Stimulated activated CD4-positive, alpha-beta T cell treated with anti-CD3 and anti-CD28 coated beads, Interleukin-2, amount 100 ng/mL, for 4 hours (primary cell): ENCODE measurements at places on chromosomes 7 and 10.

GRCh38 chr10:29841724-29842649 is 207.2 kb upstream of the SVIL start:
- DNase-seq, result no peak

DNA sequence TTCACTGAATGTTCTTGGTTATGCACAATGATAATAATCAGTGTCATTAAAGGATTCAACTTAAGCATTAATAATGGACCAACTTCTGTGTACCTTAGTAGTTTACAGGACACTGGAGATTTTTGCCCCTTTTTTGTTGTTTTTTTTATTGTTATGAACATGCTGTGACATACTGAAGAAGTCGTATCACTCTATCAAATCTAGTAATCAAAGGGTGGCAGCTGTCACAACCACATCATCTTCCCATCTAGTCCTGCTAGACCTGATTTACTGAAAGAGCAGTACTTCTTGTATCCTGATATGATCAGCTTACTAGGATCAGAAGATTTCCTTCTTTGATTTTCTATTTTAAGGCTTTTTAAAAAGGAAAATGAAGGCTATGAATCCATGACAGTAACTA is 504.6 kb upstream of the CELF2 start:
- no peak for DNase-seq

DNA sequence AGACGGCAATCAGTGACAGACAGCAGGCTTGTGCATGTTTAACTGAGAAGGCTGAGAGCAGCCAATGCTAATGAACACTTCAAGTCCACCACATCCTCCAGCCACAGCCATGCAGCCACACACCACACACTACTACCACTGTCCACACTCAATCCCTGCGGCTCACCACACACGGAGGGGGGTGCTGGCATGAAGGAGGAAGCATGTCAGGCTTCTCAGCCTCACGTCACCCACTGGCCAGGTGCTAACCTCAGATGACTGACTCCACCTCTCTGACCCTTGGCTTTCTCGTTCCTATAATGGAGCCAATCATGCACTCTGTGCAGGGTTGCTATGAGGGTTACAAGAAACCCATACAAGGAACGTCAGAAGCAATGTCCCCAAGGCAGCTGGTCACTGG is 165.4 kb upstream of the RNF32 start:
- DNase-seq, result no peak

GRCh38 chr10:109961174-109962001 is 38.1 kb upstream of the XPNPEP1 start:
- DNase-seq, result no peak

DNA sequence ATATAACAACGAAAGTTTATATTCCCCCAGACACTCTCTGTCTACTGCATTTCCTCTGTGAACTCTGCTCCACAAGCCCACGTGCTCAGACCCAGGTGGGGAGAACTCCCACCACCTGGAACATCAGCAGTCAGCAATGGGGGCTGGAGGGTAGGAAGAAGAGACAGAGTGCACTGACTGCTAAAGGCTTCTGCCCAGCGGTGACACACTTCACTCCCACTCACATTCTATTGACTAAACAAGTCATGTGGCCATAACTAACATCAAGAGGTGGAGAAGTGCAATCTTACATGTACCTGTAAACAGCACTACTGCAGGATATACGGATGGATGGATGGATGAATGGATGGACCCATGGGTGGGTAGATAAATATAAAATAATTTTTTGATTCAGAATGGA is 122.2 kb downstream of the MPP7 start:
- DNase-seq, result peak; percentile 23

- DNase-seq, result no peak
Measured at GRCh38 chr7:54961391-54961790, 57.4 kb upstream of the EGFR start.

DNA sequence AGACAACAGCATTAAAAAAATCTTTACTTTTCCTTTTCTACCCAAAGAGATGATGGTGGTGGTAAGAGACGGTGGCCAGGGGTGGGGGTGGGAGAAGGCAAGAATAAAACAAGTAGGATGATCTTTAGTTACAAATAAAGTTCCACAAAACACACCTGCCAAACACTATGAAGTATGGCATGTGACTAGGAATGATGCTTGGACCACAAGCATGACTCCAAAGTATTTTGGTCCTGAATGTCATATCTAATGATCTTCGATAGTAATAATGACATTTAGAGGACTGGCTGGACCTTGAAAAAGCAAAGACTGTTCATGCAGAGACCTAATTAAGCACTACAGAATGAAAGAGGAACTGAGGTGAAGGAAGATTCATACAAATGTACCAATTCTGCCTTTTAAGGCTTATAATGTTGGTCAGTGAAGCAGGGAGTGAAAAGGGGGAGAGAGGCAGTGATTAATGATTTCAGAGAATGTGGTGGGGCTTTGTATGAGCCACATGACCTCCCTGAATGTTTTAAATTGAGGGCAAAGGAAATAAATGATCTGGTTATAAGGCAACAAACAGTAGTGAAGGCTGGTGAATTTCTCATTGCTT is 29.6 kb upstream of the DKK1 start:
- DNase-seq, result no peak

GRCh38 chr10:133378251-133379096 is 588 bp upstream of the PAOX start:
- no peak for DNase-seq

DNA sequence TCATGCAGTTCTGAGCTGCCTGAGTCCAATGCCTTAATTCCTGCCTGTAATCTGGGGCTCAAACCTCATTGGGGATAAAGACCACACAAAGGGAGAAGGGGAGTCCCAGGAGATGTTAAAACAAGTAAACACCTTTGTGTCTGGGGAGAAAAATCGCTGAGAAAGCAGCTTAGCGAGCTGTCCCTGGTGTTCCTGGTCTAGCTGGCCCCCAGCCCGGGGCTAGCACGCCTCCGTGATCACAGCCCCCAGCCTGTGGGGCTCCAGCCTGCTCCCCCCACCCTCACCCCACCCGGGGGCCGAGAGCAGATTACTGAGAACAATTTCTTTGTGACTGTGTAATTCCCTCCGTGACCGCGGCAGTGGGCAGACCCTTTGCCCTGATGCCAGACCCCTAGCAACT is 24.8 kb downstream of the DPCD start:
- DNase-seq, result no peak

DNA sequence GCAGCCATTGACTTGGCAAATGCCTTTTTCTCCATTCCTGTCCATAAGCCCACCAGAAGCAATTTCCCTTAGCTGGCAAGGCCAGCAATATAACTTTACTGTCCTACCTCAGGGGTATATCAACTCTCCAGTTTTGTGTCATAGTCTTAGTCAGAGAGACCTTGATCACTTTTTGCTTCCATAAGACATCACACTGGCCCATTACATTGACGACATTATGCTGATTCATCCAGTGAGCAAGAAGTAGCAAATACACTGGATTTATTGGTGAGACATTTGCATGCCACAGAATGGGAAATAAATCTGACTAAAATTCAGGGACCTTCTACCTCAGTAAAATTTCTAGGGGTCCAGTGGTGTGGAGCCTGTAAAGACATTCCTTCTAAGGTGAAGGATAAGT is 649.7 kb upstream of the ANKRD30A start:
- DNase-seq, result no peak

- DNase-seq, result no peak
Measured at GRCh38 chr7:2138146-2138765, 94.5 kb downstream of the MAD1L1 start.

DNA sequence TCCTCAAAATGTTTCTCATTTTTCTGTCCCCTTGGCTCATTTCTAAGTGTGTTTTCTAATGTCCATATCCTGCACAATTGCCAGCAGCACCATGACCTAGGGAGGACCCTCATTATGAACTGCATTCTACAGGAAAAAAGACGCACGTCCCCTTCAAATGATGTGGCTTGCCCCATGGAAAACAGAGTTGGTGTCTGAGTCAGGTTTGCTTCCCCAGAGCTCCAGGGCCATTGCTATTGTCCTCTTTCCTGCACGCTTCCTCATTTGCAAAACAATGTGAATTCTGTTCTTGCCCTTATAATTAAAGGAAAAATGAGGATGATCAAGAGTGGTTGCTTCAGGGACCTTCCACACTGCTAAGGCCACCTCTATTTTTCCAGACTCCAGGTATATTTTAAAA is 14.7 kb upstream of the ASB4 start:
- DNase-seq, result no peak

GRCh38 chr10:11693376-11693775 is 48.8 kb upstream of the ECHDC3 start:
- DNase-seq, result no peak

GRCh38 chr10:22466763-22467334 is 121.6 kb downstream of the SPAG6 start:
- DNase-seq, result no peak

GRCh38 chr7:4842319-4843064 is 19.3 kb downstream of the PAPOLB start:
- DNase-seq, result no peak

DNA sequence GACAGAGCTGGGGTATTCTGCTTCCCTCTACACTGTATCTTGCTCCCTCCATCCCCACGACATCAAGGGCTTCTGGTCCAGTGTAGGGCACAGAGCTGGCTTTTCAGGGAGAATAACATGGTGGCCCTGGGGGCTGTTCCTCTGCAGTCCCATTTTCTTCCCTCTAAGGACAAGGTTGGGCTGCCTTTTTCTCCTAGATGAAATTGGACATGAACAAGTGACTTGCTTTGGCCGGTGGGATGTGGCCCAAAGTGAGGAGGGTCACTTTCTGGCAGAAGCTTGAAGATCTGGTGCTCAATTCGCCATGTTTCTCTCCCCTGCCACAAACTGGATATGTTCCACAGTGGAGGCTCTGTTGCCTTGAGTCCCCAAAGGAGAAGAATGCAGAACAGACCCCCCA is 235.7 kb downstream of the EMX2 start:
- no peak for DNase-seq

GRCh38 chr7:7821517-7821916 is 103.1 kb upstream of the RPA3 start:
- DNase-seq, result no peak

- no peak for DNase-seq
Measured at GRCh38 chr10:132341017-132341416, 9.0 kb downstream of the LRRC27 start.

DNA sequence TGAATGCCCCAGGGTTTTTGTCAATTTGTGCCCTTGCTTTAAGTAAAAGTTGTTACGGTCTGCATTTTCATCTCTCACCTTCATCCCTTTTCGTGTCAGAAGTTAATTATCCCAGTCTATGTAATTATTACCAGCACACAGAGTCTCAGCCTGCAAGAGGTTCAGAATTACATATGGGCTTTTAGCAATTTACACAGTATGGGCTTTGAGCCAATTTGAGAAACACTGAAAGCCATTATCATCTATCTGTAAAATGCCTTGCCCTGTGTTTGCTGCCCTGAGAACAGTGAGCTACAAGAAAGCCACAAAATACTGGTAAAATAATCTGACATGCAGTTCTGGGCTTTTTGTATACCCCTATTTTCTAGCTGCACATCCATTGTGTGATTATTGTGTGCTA is 125.6 kb upstream of the STEAP4 start:
- no peak for DNase-seq

- DNase-seq, result no peak
Measured at GRCh38 chr10:23535381-23535780, 96.5 kb downstream of the OTUD1 start.

GRCh38 chr7:128054511-128054910 is 23.3 kb upstream of the LRRC4 start:
- DNase-seq, result no peak

GRCh38 chr10:12549297-12549696 is 199.9 kb downstream of the CAMK1D start:
- DNase-seq, result no peak

- DNase-seq, result no peak
Measured at GRCh38 chr10:123577921-123578461, 88.2 kb upstream of the GPR26 start.

DNA sequence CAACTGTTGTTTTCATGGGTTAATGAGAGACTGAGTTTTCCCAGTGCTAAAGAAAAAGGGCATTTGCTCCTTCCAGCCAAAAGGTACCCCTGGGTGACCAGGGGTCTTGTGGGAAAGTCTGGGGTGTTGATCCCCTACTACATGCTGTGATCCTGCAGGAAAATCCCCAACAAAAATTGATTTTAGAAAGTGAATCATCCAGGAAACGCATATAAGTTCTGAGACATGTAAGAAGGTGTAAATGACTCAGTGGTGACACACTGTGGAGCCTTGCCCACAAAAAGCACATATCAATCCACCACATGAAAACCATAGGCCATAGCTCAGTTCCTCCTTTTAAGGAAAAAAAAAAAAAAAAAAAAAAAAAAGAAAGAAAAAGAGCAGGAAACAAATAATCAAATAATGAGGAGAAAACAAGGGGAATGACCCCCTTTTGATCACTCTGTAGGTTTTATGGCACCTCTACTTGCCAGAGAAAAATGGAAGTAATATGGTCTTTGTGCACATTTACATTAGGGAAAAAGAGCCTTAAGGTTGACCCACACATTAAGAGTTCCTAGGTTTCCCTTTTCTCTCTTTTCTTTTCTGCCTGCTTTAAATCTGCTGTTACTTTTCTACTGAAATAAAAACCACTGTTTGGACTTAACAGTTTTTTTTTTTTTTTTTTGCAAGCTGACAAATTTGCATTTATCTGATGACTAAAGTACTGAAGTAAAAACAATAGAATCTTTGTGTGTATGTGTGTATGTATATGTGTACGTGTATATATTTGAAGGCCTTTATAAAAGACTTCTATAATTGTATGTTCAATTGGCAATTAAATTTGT is 386.0 kb downstream of the KIF20B start:
- DNase-seq, result no peak

GRCh38 chr7:81501220-81501619 is 268.6 kb downstream of the HGF start:
- no peak for DNase-seq

DNA sequence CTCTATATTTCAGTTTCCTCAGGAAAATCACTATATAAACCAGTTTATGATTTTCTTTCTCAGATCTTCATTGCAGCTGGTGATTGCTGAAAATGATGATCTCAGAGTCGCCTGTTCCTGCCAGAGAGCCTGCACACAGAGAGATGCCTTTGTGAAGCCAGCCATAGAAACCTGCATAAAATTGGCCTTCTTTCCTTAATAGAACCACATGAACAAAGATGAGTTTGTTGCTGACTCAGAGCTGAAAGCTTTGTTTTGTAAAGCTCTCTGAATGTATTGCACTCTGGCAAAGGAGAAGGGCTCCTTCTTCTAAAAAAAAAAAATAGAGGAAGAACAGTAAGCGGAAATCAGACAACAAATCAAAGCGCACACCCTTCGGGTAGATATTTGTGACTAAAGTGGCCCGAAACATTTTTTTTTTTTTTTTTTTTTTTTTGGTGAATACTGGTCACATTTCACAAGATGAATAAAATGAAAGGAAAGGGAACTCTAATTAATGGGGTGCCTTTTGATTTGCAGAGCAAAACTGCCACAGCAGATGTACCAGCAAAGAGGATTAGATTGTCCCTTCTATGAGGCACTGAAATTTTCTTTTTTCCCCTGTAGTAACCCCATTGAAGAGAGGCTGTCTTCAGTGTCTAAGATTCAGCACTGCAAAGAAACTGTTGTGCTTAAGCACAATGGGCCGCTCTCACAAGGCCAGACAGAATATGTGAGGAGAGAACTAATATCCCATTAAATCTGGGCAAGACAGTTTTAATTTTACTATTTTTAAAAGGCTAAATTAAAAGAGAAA is 75.1 kb upstream of the PTPRZ1 start:
- DNase-seq, result no peak
